ENCODE measurements at places on chromosomes 3 and 15.

DNA sequence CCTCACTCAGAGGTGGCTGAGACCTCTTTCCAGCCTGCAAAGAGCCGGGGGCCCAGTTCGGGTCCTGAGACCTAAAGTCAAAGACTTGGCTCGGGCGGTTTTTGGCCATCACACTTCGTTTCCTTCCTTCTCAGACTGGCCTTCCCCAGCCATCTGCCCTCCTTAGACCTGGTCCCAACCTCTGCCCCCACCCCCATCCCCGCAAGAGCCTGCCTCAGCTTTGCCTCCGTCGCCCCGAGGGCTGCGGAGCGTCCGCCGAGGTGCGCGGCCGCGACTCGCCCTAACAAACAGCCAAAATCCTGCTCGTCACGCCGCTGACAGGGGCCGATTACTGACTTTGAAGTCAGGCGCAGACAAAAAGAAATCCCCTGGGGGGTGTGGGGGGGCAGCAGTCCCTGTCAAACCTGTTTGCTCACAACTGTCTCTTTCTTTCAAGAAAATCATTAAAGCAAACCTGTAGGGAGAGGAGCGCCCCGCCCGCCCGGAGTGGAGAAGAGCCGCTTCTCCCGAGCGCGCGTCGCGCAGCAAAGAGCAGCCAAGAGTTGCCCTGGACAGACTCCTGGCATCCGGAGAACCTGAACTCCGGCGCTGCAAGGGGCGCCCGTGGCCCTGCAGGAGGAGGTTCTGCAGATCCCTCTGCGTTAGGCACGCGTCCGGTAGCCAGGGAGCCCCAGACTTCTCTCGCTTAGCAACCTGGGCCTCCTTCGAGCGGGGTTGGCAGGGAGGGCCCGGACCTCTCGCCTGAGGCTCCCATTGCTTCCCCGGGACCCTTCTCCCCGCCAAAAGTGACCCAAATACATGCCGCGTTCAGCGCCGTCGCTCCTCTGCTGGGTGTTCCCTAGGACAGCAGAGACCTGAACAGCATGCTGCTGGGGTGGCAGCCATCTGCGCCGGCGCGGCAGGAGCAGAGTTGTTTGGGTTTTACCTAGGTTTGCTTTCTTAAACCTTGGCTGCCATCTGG lies 4.5 kb downstream of the SOX14 start:
- no peak for DNase-seq

DNA sequence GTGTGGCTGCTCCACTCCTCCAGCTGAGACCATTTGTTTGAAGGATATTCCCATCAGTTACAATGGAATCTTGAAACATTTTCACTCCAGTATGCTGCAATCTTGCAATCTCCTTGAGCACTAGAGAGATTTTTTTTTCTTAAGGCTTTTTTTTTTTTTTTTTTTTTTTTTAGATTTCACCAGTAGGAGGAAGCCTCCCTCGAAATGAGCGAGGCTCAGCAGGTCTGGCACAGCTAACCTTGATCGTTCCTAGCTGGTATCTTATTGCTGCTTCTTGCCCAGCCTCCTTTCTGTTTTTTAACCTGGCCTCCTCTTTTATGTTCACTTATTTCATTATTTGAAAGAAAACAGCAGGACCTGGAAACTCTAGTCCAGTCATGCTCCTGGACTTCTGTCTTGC lies 48.1 kb downstream of the RAP2B start:
- no peak for DNase-seq

DNA sequence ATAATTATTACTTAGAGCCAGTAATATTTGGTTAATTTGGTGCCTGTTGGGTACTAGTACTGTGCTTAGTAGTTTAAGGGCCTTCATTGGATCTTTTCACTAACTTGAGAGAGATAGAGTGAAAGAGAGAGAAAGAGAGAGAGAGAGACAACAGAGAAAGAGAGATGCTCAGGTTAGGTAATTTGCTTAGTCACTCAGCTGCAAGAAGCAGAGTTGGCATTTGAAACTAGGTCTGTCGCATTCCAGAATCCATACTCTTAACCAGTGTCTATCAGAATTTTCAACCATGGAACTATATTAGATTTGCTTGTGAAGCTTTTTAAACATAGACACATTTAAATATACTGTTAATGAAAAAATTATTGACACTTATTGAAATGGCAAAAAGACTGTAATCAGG lies 31.1 kb upstream of the NUDT16 start:
- DNase-seq: no peak

DNA sequence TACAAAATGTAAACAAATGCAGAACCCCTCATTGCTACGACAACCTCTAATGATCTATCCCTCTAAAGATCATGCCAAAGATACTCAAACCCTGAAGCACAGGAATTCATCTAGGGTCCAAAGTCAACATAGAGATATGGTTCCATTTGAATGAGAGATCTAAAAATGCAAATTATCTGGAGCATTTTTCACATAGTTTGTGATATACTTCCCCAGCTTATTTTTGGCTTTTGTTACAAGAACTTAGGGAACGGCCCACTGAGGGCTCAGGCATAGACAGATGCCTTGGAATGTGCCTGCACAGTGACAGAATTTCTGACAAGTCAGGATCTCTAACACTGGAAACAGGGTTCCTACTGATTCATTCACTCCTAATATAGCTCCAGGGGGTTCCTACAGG lies 258.9 kb upstream of the THBS1 start:
- no peak for DNase-seq

GRCh38 chr3:115720983-115721382 lies 97.7 kb downstream of the GAP43 start:
- no peak for DNase-seq

Measured in stimulated activated CD4-positive, alpha-beta T cell treated with anti-CD3 and anti-CD28 coated beads, Interleukin-15, amount 100 ng/mL, for 24 hours (primary cell).